ENCODE measurements at places on chromosomes 16 and 17. TPM values are rescaled to one million over a fixed set of nuclear protein-coding genes. Genes with fewer than 3 reads are reported as not detected.

The MAPT gene
- 0.51 TPM for total RNA-seq

The MRM1 gene
- 5.2 TPM for total RNA-seq

The CHST6 gene
- total RNA-seq: 0.60 TPM

The ZNF263 gene
- total RNA-seq: 20.8 TPM

The SCNN1G gene
- not detected for total RNA-seq

The SYNGR2 gene
- total RNA-seq: 58.6 TPM

The TBC1D3E gene
- not detected for total RNA-seq

The HSD17B1 gene
- 1.0 TPM for total RNA-seq

The KRT33A gene
- not detected for total RNA-seq

The FBXW10 gene
- total RNA-seq: not detected

The HOXB13 gene
- not detected for total RNA-seq

The EFCAB5 gene
- total RNA-seq: 0.40 TPM

The CTRB2 gene
- total RNA-seq: not detected

The TPSB2 gene
- not detected for total RNA-seq

The EPOP gene
- 2.9 TPM for total RNA-seq

The NPIPA8 gene
- 9.4 TPM for total RNA-seq

The SHISA6 gene
- not detected for total RNA-seq

The NPIPB6 gene
- 5.0 TPM for total RNA-seq

The OR4D1 gene
- not detected for total RNA-seq

The METTL2A gene
- 24.1 TPM for total RNA-seq

The GRB7 gene
- not detected for total RNA-seq

The ATP6V0C gene
- total RNA-seq: 194 TPM

The CDH11 gene
- 14.9 TPM for total RNA-seq

The DLX4 gene
- total RNA-seq: not detected

The NLGN2 gene
- 29.2 TPM for total RNA-seq

The CTNS gene
- total RNA-seq: 25.9 TPM

The CEMP1 gene
- total RNA-seq: not detected

The UBE2Z gene
- total RNA-seq: 104 TPM

The ETV4 gene
- total RNA-seq: 32.2 TPM

The OTOA gene
- total RNA-seq: not detected

The FBXO39 gene
- total RNA-seq: 0.20 TPM

The STH gene
- not detected for total RNA-seq

The CA7 gene
- total RNA-seq: not detected

The BAIAP2 gene
- 18.6 TPM for total RNA-seq

The PRRT2 gene
- 3.3 TPM for total RNA-seq

The DPEP3 gene
- not detected for total RNA-seq

The MKS1 gene
- total RNA-seq: 12.2 TPM

The TTLL6 gene
- not detected for total RNA-seq

The BCO1 gene
- total RNA-seq: not detected

The NCBP3 gene
- total RNA-seq: 52.2 TPM

The ERN1 gene
- 14.7 TPM for total RNA-seq

The KRT27 gene
- total RNA-seq: not detected

The TEX14 gene
- total RNA-seq: not detected

All from endothelial cell of umbilical vein (primary cell).